Cardiac muscle cell (in vitro differentiated cells and primary cell): ENCODE measurements at places on chromosomes 16 and 17. TPM values are rescaled to one million over a fixed set of nuclear protein-coding genes. Genes with fewer than 3 reads are reported as not detected.

- no peaks in the 10 kb centered on the region for H3K27me3 ChIP-seq
- DNase-seq, result peak; percentile 32
- no peaks in the 10 kb centered on the region for H3K36me3 ChIP-seq
- no peak overlapping the region for H3K4me3 ChIP-seq
These were observed 24.9 kb downstream of the B9D1 start for GRCh38 chr17:19337712-19338023.

DNA sequence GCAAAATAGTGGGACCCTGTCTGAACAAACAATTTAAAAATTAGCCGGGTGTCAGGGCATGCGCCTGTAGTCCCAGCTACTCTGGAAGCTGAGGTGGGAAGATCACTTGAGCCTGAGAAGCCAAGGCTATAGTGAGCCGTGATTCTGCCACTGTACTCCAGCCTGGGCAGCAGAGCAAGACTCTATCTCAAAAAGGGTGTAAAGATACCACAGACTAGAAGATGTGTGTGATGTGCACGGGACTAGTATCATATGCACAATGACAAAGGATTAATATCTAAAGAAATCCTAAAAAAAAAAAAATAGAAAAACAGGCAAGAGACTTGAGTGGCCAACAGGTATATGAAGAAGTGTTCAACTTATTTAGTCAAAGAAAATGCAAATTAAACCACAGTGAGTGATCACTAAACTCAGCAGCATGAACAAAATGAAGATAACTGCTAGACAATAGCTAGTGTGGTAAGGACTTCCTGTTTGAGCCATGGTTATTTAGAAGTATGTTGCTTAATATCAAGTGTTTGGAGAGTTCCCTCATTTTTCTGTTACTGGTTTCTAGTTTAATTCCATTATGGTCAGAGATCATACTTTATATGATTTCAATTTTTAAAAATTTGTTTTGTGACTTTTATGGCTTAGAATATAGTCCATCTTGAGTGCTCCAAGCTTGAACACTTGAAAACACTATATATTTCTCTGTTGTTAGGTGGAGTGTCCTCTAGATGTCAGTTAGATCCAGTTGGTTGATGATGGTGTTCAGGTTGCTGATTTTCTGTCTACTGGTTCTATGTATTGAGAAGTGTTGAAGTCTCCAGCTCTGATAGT, 14.7 kb upstream of the SLX4 start:
- H3K27ac ChIP-seq, result no peak overlapping the region
- DNase-seq, result no peak
- H3K4me1 ChIP-seq, result no peaks in the 10 kb centered on the region
- no peak overlapping the region for H3K4me3 ChIP-seq

DNA sequence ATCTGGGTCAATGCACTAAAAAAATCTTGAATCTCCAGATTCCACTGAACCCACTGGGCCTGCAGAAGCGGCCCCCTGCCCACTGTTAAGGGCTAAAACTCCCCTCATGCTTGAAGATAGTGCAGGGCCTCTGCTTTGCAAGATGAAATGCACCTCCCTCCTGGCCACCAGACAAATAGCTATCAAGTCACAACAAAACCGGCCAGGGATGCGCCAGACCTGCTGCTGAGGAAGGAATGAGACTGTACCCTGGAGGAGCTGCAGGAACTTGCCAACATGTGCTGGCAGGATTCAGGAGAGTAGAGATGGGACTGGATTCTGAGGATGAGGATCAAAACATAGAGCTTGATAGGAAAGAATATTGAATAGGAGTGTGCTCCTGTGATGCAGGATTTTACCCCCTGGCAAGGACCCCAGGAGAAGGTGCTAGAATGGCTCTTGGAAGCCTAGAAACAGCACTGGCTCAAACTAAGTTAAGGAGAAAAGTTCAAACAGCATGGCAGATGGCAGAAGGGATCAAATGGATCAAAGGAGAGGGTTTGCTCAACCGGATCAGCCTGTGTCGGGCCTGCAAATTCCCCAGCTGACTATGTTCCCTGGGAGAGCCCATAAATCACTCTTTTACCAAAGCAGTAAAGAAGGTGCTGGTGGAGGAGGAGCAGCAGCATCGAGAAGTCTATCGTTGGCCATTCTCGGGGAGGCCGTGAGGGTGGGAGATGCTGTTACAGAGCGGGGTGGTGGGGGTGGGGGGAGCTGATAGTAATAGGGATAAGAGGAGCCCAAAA, 27.2 kb upstream of the XYLT2 start:
- no peak for DNase-seq
- H3K27ac ChIP-seq, result no peak overlapping the region
- no peaks in the 10 kb centered on the region for H3K36me3 ChIP-seq
- no peaks in the 10 kb centered on the region for H3K4me1 ChIP-seq

DNA sequence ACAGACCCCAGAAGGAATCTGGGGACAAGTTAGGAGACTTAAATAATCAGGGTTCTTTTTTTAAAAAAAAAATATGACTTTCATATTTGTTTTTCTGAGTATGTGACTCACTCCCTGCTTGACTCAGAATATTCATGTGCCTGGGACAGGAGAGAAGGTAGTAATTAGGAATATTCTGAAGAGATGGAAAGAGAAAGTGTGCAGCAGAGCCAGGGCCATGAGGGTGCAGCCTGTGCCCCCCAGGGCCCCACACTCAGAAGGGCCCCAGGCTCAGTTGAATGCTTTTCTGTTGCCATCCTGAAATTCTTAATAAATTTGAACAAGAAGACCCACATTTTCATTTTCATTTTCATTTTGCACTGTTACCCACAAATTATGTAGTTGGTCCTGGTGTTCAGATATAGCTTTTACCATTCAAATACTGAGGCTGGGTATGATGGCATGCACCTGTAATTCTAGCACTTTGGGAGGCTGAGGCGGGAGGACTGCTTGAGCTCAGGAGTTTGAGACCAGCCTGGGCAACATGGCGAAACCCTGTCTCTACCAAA, 11.5 kb upstream of the LONP2 start:
- no peak for DNase-seq
- H3K27ac ChIP-seq, result no peak overlapping the region
- H3K27me3 ChIP-seq, result no peaks in the 10 kb centered on the region
- H3K36me3 ChIP-seq, result no peaks in the 10 kb centered on the region
- peaks cover 9% of the 10 kb centered on the region for H3K4me1 ChIP-seq

GRCh38 chr16:72083778-72084404, 9.5 kb downstream of the TXNL4B start:
- no peaks in the 10 kb centered on the region for H3K27me3 ChIP-seq
- no peak overlapping the region for H3K4me3 ChIP-seq
- no peak for DNase-seq
- H3K27ac ChIP-seq, result no peak overlapping the region
- no peaks in the 10 kb centered on the region for H3K4me1 ChIP-seq

HLF gene
- total RNA-seq, result 0.28 and 0.74 TPM in 2 replicates

- H3K27ac ChIP-seq, result no peak overlapping the region
- no peak overlapping the region for H3K4me3 ChIP-seq
- H3K4me1 ChIP-seq, result no peaks in the 10 kb centered on the region
These were observed 193.0 kb downstream of the IRX5 start for GRCh38 chr16:55123652-55124051.

- H3K4me3 ChIP-seq, result no peak overlapping the region
- no peak for DNase-seq
- peaks cover 12% of the 10 kb centered on the region for H3K4me1 ChIP-seq
- H3K27ac ChIP-seq, result no peak overlapping the region
- no peaks in the 10 kb centered on the region for H3K27me3 ChIP-seq
These were observed 138.8 kb downstream of the XYLT1 start for GRCh38 chr16:17331991-17332390.

TIMM22 gene
- 26.8 and 28.4 TPM in 2 replicates for total RNA-seq

DNA sequence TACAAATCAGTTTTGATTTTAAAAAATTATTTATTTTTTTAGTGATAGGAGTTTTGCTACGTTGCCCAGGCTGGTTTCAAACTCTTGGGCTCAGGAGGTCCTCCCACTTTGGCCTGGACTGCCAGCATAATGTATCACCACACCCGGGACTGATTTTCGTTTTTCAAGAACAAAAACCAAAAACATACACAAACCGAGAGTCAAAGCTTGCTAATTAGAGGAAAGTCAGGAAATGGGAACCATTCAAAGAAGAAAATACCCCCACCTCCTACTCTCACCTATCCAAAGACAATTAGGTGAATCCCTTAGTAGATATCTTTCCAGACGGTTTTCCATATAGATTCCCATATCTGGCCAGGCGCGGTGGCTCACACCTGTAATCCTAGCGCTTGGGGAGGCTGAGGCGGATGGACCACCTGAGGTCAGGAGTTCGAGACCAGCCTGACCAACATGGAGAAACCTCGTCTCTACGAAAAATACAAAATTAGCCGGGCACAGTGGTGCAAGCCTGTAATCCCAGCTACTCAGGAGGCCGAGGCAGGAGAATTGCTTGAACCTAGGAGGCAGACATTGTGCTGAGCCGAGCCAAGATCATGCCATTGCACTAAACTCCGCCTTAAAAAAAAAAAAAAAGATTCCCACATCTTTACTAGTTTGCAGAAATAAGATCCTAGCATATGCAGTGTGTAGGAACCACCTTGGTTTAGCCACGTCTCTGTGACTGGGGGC, 883 bp upstream of the SPN start:
- H3K27me3 ChIP-seq, result no peaks in the 10 kb centered on the region
- H3K4me1 ChIP-seq, result peaks cover 17% of the 10 kb centered on the region
- H3K4me3 ChIP-seq, result no peak overlapping the region
- no peak overlapping the region for H3K27ac ChIP-seq

TNP2 gene
- not detected in 2 replicates for total RNA-seq

PRSS22 gene
- not detected in 2 replicates for total RNA-seq

- no peaks in the 10 kb centered on the region for H3K4me1 ChIP-seq
- DNase-seq, result no peak
- H3K36me3 ChIP-seq, result no peaks in the 10 kb centered on the region
- H3K27ac ChIP-seq, result no peak overlapping the region
- H3K4me3 ChIP-seq, result no peak overlapping the region
These were observed 219.7 kb downstream of the IRF8 start for GRCh38 chr16:86118467-86119307.
